Activated naive CD4-positive, alpha-beta T cell (primary cell): ENCODE measurements at places on chromosomes 12 and 14.

GRCh38 chr12:57309420-57309819, 58.4 kb upstream of the STAC3 start:
- DNase-seq, result no peak

GRCh38 chr14:51957950-51958349, 31.4 kb upstream of the RTRAF start:
- DNase-seq, result no peak

DNA sequence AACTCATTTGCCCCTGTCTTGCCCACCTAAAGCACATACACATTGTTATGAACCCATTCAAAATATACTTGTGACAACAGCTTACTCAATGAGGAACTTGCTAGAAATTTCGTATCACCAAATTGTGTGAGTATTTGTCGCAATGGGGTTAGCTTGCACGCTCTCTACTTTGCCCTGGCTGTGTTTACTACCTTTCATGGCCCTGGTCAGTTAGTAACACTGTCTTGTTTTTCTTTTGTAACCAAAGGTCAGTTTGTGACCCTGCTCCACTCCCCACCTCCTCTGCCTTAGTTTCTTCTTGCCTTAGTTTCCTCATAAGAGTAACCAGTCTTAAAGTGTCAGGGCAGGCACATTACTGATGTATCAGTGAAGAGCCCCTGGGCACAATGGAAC, 205.8 kb upstream of the EEA1 start:
- DNase-seq, result no peak

DNA sequence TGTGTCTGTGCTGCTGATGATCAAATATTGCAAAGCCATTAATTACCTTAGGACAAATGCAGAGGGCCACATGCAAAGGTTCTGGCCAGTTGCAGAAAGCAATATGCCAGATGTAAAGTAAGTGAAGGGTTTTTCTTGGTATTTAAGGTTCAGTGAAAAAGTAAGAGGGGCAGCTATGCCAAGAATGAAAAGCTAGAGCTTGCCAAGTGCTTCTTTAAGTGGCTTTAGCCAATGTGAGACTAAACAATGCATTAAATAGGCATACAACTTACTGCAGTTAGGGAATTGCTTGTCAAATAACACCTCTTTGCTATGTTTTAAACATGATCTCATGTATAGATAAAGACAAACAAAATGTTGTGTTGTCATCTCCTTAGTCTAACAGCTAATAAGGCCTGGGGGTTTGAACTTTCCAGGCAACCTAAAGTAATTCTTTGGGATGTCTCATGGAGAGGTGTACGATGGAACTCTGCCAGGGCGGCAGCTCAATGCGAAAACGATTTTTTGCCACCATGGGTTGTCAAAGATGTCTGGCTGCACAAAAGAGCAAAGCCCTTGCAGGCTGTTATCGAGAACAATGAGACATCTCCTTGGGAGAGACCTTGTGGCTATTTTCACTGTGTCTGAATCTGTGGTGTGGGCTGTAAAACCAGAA, 12.0 kb downstream of the IGF1 start:
- DNase-seq, result no peak

GRCh38 chr14:32374155-32374554, 45.1 kb downstream of the AKAP6 start:
- no peak for DNase-seq

DNA sequence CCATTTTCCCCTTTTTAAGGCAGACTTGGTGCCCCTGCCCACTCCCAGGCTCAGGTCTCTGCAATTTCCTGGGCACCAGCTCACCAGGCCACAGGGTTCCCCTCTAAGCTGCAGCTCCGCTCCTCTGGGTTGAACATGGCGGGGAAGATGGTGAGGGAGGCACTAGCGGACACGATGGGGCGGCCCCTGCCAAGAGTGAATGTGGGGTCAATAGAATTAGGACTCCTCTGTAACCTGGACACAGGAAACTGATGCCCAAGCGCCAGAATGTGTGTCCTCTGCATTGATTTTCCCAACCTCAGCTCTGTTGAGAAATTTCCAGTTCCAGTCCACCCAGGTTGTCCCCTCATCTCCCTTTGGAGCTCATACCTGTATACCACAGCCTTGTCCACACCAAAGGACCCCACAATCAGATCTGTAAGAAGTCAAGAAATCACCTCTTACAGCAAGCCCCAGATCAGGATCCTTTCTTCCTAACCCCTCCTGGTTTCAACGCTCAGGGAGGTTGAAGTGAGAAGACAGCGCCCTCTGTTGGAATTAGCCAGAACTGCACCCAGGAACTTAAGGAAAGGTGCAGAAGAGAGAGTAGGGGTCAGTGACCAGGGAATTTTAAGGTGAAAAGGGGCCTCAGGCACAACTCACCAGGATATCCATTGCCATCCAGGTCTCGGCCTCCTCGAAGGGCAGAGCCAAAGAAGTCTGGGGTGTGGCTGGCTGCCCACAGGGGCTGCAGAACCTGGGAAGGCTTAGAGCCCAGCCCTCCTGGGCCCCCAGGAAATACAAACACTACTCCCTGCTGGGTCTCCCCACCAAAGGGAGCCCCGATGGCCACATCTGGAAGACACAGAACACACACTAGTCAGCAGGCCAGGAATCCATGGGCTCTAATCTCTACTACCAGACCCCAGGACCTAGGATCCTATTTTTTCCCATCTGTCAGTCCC, 14.7 kb downstream of the ITGA5 start:
- peak; percentile 38 for DNase-seq

DNA sequence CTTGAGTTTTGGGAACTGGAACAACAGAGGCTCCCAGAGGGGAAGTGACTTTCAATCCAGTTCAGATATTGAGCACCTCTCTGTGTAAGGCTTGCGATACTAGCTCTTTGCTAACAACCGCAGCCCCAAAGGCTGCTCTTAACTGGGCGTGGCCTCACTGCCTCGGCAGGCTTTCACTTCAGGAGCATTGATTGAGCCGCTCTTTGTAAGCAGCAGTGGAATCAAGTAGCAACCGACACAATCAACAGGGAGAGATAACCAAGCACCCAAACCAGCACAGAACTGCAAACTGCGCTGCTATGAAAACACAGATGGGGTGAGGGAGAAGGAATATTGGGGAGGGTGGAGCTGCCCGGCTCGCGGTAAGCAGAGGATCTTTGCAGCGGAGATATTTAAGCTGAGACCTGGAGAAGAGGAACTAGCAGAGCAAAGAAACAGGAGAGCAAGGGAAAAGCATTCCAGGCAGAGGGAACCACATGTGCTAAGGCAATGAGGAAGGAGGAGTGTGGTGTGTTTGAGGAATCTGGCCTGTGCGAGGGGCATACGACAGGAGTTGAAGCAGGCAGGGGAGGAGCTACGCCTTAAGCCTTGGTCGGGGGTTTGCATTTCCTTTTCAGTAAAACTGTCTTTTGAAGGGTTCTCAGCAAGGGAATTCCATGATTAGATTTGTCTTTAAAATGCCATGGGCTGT, 17.3 kb upstream of the YY1 start:
- DNase-seq, result peak; percentile 62

DNA sequence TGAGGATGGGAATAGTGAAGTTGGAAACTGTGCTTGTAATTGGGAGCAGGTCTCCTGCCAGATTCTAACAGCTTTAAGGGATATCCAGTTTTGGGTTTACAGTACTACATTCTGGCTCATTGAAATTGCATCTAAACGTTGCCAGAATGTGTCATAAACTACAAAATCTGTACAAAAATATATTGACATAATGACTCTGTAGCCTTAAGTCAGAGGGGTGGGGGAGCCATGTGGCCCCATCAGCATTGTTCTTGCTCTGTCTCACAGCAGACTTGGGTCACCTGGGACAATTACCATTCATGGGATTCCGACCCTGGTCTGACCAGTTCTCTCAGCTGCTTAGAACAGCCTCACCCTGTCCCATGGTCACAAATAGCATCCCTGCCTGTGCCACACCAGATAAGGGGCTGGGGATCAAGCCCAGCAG, 43.3 kb upstream of the MED13L start:
- no peak for DNase-seq

DNA sequence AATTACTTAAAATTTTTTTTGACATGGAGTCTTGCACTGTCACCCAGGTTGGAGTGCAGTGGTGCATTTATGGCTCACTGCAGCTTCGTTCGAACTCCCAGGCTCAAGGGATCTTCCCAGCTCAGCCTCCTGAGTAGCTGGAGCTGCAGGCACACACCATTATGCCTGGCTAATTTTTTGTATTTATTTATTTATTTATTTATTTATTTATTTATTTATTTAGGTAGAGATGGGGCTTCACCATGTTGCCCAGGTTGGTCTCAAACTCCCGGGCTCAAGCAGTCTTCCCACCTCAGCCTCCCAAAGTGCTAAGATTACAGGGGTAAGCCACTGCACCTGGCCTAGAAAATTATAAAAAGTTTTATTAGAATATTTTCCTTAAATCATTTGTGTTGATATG, 73.6 kb downstream of the DACT1 start:
- DNase-seq, result no peak

DNA sequence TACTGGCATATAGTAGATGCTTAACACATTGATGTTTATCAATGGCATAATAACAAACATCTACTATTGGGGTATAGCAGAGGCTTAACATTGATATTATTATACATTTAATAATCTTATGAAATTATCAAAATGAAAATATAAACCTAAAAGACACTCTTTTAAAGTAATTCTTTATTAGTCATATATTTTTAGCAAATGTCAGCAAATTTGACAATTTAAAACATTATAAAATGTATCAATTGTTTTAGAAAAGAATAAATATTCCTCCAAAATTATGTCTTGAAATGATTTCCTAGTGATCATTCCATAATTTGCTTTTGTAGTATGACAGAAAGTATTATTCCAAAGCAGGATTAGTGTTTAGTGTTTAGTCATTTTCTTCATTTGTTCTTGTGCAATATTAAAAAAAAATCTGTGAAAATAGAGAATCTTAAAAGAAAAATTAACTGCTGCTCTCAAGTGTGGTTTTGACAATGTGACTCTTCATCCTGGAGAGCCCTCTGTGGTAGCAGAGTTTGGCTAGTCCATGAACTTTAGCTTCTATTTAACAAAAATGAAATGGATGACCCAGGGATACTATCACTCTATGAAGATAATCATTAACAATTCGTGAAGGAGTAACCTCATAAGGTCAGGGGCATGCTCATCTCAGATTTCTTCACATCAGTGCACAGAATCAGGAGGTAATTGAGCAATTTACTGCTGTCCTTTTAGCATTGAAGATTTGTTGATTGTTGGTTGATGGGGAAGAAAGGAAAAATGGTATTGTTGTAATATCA, 1018.5 kb downstream of the LRFN5 start:
- no peak for DNase-seq

DNA sequence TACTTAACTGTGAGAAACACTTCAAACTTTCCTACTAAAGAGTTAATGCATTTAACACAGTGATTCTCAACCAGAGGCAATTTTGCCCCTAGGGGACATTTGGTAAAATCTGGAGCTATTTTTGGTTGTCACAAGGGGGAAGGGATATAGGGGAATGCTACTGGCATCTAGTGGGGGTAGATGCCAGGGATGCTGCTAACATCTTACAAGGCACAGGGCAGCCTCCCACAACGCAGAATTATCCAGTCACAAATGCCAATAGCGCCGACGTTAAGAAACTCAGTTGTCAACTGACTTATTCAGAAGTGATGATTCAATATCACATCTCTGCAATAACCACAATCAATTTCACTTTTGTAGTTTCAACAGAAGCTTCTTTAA, 2.0 kb downstream of the EEA1 start:
- no peak for DNase-seq
